ENCODE measurements at places on chromosomes 11 and 22.

GRCh38 chr11:114892381-114893197 lies 214.3 kb downstream of the NXPE2 start:
- DNase-seq: no peak

GRCh38 chr22:31574055-31574670 lies 77.8 kb downstream of the SFI1 start:
- no peak for DNase-seq

- DNase-seq: no peak
These were observed 15.5 kb upstream of the MS4A12 start for GRCh38 chr11:60477035-60477445.

DNA sequence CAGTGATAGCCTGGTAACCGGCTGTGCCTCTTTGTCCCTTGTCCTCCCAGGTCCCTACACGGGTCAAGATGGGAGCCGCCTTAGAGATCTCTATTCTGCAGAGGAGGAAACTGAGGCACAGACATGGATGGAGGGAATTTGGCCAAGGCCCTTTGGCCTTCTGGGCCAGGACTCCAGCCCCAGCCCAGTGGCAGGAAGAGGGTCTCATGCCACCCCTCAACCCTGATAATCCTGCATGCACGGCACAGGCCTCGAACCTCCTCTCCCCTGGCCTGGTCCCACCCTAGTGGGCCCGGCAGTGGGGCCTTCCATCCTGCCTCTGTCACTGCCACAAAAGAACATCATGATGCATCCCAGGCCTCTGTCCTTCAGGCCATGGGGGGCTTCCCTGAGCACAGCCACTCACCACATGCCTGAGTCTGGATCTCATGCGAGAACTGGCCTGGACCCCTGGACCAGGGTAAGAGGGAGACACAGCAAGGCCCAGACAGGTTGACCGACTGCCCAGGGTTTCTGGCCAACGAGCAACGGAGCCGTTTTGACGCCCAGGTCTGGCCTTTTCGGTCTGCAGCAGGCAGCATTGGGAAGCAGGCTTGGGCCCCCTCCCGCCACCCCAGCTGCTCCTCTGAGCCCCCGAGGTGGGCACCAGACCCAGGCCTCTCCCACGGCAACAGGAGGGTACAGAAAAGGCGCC lies 6.5 kb downstream of the LINC01488 start:
- no peak for DNase-seq

DNA sequence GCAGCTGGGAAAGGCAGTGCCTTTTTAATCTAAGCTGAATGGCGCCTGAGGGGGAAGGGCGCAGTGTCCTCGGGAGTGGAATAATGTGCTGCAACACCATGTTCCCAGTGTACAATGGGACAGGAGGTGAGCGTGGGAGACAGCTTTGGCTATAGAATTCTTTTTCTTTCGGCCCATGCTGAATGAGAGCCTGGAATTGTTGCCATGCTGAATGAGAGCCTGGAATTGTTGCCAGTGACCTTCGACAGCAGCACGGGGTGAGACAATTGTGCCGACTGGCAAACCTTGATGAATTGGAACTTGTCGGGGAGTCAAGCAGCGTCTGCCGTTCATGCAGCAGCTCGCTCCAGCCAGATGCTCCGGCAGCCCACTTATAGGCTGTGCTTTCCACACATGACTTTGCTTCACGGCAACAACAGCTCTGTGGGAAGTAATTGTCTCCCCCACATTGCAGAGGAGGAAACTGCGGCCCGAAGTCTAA lies 141.4 kb upstream of the E2F8 start:
- DNase-seq: no peak

- no peak for DNase-seq
These were observed 639.4 kb upstream of the FAT3 start for GRCh38 chr11:91585035-91585801.

DNA sequence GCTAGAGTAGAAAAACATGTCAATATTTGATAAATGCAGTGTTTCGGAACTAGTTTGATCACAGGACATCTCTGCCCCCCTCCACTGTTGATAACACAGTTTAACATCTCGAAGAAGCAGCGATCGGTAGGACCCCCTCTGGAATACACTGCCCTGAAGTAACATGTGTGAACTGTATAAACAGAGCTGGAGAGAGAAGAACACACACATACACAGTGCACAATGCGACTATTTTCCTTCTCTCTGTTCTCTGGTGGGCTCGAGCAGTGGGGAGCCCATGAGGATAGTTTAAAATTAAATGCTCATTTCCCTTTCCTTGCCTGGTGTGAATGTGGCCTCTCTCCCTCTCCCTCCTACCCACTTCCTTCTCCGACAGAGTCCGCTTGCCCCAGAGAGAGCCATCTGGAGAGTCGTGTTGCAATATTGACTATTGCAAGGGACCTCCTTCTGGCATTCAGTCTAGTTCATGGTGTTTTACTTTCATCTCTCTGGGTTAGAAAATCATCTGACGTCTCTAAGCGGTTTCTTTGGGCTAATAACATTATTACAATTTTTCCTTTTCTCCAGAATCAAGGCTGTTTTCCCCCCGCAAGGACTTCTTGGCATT lies 51.6 kb upstream of the BARX2 start:
- no peak for DNase-seq

GRCh38 chr22:32882360-32882755 lies 80.9 kb downstream of the TIMP3 start:
- no peak for DNase-seq
